Posterior cingulate gyrus (tissue), 11 donors: ENCODE measurements at places on chromosomes 7 and 10.

DNA sequence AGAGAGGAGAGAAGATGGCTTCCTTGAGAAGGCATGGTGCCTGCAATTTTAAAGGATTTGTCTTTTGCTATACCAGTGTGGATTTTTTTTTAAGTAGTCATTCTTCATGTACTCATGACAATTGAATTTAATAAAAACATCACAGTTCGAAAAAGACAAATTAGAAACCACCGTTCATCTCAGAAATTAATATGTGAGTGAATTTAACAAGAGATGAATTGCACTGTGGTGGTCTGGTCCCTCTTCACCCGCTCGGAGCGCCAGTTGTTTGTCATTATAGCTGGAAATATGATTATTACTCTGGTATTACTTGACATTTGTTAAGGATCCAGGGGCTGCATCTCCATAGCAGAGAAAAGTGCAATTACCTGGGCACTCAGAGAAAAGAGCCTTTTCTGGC lies 91.9 kb downstream of the LRRC18 start:
- DNase-seq = no peak

DNA sequence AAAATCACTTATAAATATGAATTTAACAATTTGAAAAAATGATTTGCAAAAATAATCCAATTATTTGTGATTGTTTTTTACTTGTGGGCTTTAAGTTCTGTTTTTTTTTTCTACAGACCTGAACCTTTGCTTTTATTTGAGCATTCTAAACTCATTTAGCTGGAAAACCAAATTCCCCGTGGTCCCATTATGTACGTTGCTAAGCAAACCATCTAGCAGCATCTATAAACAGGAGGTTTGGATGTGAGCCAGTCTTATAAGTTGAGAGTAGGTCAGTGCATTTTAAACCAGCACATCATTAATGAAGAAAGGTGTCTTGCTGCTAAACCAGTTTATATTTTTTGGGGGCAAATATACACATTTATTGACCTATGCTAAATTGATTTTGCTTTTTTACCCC lies 77.3 kb downstream of the LRRN3 start:
- DNase-seq = no peak

GRCh38 chr10:47071891-47072290 lies 160.7 kb downstream of the PTPN20 start:
- DNase-seq = no peak

DNA sequence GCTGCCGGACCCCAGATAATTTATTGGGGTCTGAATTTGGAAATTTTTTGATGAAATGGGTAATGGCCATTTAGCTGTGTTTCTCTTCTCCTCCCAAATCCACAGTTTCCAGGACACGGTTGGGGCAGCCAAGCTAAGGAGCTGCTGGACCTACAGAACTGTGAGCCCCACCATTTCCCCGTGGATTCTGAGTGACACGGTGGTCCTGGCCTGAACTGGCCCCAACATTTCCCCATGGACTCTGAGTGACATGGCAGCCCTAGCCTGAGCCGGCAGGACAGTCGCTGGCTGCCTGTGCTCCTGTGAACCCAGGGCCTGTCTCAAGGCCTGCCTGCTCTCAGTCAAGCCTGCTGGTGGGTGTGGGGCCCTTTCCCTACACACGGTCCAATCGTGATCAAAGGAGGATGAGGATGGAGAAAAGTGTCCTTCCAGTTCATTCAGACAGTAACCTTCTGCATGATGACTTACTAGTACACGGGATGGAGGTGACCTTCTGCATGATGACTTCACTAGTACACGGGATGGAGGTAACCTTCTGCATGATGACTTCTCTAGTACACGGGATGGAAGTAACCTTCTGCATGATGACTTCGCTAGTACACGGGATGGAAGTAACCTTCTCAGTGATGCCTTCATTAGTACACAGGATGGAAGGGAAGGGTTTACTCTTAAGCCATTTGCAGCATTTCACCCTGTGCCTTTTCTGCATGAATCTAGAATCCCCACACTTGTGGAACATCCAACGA lies 359.9 kb downstream of the GLRX3 start:
- DNase-seq = no peak

DNA sequence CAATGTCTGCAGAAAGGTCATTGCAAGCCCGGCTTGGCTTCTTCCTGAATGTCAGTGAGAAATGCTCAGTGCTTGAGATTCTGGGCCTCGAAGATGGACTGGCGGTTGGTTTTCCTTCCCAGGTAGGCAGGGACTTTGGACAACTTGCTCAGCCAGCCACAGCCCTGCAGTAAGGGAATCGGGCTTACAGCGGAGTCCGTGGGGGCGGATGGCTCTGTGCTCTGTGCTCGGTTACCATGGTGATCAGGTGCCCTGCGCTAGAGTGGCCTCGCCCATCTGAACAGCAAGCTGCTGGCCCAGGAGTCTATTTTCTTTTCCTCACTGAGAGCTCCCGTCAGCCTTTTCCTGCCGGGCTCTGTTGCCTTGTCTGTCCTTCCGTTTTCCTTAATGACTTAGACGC lies 77.8 kb upstream of the SH2B2 start:
- no peak for DNase-seq

GRCh38 chr7:150715738-150716137 lies 675 bp upstream of the GIMAP1 start:
- no peak for DNase-seq

DNA sequence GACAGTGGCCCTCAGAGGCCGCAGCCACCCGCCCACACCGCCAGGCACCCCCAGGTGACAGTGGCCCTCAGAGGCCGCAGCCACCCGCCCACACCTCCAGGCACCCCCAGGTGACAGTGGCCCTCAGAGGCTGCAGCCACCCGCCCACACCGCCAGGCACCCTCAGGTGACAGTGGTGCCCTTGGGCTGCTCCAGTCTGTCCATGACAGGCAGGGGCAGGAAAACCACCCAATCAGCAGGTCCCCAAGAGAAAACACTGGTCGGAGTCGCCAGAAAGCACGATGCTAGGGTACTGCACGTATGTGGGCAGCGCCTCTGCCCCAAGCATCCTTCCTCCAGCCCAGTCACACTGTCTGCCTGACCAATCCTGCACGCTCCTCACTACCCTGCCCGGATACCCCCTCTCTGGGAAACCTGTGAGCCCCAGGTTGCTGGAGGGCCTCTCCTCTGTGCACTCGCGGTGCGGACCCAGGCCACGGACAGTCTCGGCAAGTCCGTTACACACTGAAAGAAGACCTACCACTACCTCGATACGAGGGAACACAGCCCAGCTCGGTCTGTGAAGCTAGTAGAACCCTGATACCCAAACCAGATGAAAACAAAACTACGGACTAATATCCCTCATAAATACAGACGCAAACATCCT lies 11.7 kb upstream of the GPR146 start:
- no peak for DNase-seq

GRCh38 chr10:52954407-52954806 lies 181.8 kb upstream of the MBL2 start:
- no peak for DNase-seq

- DNase-seq = no peak
Measured at GRCh38 chr10:96568402-96568801, 18.4 kb downstream of the TM9SF3 start.

GRCh38 chr7:40595129-40595528 lies 460.3 kb downstream of the SUGCT start:
- DNase-seq = no peak

GRCh38 chr7:117995850-117996650 lies 122.8 kb upstream of the CTTNBP2 start:
- no peak for DNase-seq

- DNase-seq = no peak
Measured at GRCh38 chr7:96699219-96699871, 10.3 kb downstream of the SEM1 start.

GRCh38 chr10:115129752-115130151 lies 36.6 kb downstream of the ATRNL1 start:
- DNase-seq = no peak

- no peak for DNase-seq
Measured at GRCh38 chr10:76251841-76252671, 820.6 kb downstream of the LRMDA start.

- DNase-seq = no peak
Measured at GRCh38 chr10:88545359-88545758, 37.8 kb downstream of the RNLS start.

DNA sequence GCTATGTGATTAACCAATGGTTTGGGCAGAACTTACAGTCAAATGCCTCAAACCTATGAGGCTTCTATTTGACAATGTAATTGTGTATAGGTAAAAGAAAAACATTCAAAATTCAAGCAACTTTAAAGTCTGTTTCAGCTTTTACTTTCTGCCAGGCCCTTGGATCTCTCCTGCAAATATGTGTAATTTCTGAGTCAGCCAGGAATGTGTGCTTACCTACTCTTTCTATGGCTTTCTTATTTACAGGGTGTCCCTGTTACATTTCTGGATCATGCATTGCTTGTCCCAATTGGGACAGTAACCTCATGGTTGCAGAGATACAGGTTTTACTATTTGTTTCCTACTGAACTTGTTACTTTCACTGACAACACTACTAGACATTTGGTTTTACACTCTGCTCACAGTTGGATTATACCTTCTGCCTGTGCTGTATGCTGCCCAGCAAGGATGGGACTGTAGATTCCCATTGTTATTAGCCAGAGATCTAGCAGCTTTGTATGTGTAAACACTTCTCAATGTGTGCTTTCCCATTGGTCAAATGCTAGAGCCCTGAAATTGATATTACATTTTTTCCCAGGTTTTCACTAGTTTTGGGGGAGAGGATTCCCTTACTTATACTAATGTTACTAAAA lies 355.3 kb downstream of the ARL4A start:
- no peak for DNase-seq

DNA sequence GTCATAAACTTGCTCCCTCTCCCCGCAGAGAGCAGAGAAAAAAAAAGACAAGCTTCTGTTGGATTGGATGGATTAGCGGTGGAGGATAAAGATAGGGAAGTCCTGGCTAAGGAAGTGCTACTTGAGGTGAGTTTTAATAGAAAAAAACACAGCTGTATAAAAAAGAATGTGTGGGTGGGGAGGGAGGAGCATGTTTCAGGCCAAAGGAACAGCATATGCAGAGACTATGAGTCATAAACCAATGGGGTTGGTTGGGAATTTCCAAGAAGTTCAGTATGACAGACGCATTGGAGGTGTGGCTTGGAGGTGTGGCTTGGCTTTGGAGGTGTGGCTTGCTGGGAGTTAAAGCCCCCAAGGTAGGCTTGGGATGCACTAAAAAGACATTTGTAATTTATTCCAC lies 103.0 kb upstream of the LSM8 start:
- DNase-seq = no peak

- no peak for DNase-seq
Measured at GRCh38 chr10:77648472-77648871, 10.9 kb upstream of the KCNMA1 start.

- DNase-seq = no peak
Measured at GRCh38 chr7:104971290-104972071, 42.5 kb upstream of the KMT2E start.

GRCh38 chr10:133446979-133447378 lies 6.8 kb upstream of the SCART1 start:
- DNase-seq = peak; percentile 63

DNA sequence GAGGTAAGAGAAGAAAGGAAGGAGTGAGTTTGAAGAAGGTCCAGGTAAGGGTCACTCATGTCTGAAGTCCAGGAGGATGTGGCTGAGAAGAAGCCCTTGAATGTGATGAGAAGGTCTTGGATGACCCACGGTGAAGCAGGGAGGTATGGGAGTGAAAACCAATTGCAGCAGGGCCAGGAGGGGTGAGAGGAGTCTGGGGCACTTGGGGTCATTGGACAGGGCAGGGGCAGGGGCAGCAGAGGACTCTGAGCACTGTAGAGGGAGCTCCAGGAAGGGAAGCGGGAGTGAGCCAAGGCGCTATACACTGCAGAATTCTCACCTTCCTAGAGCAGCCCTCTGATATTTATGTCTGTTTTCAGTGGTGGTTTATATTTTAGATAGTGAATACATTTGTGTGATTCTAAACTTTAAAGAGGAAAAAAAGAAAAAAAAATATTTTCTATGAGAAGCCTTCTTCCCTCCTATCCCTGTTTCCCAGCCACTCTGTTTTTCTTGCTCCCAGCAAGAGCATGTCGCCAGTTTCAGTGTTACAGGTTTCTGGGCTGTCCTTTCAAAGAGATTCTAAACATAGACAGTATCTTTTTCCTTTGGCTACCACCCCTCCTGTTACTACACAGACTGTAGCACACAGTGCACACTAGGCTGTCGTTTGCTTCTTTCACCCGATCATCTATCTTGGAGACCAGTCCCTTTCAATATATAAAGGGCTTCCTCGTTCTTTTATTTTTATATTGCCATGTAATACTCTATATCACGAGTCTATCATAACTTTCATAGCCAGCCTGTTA lies 24.5 kb downstream of the BLVRA start:
- no peak for DNase-seq

GRCh38 chr10:43409385-43410109 lies 561 bp upstream of the HNRNPF start:
- DNase-seq = no peak

DNA sequence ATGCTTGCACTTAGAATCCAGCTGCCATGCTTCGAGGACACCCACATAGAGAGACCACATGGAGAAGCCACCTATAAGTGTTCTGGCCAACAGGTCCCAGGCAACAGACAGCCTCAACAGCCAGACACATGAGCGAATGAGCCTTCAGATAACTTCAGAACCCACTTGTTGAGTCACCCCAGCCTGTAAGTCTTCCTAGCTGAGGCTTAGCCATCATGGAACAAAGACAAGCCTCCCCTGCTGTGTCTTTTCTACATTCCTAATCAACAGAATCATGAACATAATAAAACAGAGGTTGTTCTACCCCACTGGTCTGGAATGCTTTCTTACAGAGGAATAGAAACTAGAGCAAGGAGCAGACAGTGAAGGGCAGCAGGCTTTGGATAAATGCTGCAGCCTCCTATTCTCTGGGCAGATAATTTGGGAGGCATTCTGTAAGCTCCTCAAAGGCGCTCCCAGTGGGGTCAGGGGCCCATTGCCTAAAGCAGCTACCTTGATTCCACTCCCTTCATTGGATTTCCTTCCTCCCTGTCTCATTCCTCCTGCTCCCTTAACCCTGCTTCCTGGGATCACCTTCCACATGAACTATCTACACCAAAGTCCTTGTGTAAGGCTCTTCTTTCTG lies 4.6 kb downstream of the TLL2 start:
- DNase-seq = no peak

GRCh38 chr10:131850383-131850870 lies 50.4 kb upstream of the PPP2R2D start:
- DNase-seq = no peak

- DNase-seq = no peak
Measured at GRCh38 chr7:69177941-69178494, 420.3 kb upstream of the AUTS2 start.

DNA sequence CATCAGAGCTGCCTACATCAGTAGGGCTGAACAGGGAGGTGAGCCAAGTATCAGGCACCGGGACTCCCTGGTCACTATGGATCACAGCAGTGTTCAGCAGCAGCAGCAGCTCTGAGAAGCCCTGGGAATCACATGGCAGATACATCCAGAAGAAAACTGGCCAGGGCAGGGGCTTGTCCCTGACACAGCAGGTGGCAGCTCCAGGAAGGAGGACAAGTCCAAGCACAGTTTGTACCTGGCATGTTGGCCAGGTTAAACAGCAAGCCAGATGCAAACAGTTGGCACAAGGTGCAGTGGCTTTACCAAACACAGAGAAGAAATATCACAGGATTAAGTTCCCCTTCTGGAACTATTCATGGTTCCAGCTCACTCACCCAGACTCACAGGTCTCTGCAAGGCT lies 139.4 kb downstream of the KCNMA1 start:
- no peak for DNase-seq
